Umbilical cord (tissue), 2 donors: ENCODE measurements at places on chromosomes 2 and 18.

- DNase-seq, result peak; percentile 3
These were observed 397.2 kb upstream of the CDH19 start for GRCh38 chr18:67001052-67001451.

- DNase-seq, result no peak
These were observed 116.8 kb upstream of the FIGN start for GRCh38 chr2:163852616-163853015.

DNA sequence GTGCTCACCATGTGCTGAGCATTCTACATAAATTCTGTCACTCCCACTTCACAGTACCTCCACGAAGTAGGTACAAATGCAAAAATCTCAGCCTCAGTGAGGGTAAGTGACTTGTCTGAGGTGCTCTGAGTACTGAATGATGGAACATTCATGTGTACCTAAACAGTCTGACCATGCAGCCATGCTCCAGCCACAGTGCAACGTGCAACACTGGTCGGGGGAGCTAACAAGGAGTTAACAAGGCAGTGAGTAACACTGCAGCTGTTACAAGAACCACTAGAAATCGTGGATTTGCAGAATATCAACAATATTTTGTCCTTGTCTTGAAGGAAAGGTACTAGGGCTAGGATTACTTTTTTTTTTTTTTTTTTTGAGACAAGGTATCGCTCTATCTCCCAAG is 36.6 kb upstream of the NDUFV2 start:
- DNase-seq, result no peak

- DNase-seq, result no peak
These were observed 235.3 kb downstream of the ANKRD36 start for GRCh38 chr2:97348265-97348664.

GRCh38 chr2:45857867-45858520 is 206.5 kb downstream of the PRKCE start:
- no peak for DNase-seq

GRCh38 chr2:204027091-204027490 is 90.5 kb downstream of the ICOS start:
- no peak for DNase-seq

- DNase-seq, result peak; percentile 5
These were observed 881 bp downstream of the PIKFYVE start for GRCh38 chr2:208266936-208267335.

DNA sequence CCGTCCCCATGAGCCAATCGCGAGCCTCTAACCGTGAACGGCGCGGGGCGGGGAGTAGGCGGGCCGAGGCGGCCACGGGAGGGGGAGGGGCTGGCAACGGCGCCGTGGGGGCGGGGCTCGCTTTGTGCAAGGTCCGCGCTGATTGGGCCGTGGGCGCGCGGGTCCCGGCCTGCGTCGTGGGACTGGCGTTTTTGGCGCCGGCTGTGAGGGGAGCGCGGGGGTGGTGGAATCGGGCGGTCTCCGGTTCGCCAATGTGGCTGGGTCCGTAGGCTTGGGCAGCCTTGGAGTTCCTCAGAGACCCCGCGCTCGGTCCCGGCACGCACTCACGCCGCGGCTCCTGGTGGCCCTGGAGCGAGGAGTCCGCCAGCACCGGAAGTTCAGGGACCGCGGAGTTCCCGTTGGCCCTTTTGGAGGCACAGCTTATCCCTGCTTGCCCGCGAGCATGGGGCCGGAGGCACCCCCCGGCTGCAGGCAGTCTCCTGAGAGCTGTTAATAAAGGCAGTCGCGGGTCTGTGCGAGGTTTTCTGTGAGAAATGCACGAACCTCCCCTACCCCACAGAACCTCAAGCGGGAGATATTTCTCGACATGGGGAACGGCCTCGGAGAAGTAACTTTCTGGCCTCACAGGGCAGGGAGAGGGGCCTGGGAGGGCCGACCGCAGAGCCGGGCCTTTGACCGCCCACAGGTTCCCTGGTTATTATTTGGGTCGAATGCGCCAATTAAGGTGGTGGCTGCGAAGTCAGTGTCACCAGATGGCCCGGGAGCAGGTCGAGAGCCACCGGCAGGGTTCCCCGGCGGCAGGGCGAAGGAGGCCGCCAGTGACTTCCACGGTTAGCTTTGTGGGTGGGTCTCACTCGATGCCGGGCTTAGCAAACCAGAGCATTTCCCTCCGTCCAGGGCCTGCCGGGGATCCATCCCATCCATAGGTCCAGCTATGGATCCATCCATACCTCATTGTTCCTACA is 574 bp upstream of the NCL start:
- no peak for DNase-seq

- no peak for DNase-seq
These were observed 47.7 kb downstream of the PRKCE start for GRCh38 chr2:45699032-45699658.

DNA sequence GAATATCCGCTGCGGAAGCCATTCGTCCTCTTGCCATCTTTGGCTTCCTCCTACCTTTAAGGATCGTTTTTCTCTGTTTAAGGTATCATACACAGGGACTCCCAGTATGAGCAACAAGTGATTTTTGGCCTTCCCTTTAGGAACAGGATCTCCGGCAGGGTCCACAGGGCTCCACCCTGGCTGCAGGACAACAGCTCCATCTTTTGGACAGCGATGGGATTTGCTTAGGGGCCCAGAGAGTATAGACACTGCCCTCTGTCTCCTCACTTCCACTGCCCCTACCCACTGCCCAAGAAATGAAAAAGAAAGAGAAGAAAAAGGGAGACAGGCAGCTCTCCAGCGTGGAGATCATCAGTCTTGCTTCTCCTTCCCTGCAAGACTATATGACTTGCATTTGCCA is 224.5 kb downstream of the UXS1 start:
- DNase-seq, result no peak

GRCh38 chr2:84022810-84023431 is 436.2 kb downstream of the SUCLG1 start:
- DNase-seq, result peak; percentile 52

GRCh38 chr2:129816813-129817574 is 162.5 kb upstream of the RAB6C start:
- DNase-seq, result no peak

GRCh38 chr2:148483665-148484064 is 160.9 kb upstream of the EPC2 start:
- no peak for DNase-seq

GRCh38 chr18:58402951-58403702 is 225.8 kb downstream of the ALPK2 start:
- no peak for DNase-seq

DNA sequence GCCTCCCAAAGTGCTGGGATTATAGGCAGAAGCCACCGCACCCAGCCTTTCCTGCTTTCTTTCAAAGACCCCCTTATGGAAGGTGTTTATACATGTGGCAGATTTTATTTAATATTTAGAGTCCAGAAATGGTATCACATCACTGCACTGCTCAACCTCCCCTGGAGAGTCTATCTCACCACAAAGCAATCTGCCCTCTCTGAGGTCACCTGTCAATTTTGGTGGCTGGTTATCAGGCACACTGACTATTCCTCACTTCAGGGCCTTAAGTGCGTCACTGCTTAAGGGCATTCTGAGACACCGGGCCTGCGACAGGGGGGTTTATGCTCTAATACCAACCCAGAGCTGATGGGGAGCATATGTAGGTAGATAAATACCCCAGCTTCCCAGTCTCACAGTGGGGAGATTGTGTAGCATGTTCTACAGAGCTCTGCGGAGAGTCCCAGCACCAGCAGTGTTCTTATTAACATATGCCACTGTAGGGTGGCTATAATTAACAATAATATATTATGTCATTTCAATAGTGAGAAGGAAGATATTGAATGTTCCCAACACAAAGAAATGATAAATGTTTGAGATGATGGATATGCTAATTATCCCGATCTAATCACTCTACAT is 42.7 kb upstream of the ZDBF2 start:
- DNase-seq, result no peak
